Renal cortical epithelial cell (primary cell): ENCODE measurements at places on chromosomes 1 and 21.

GRCh38 chr1:188782220-188782841 lies 1695.3 kb downstream of the BRINP3 start:
- DNase-seq, result peak; percentile 65

GRCh38 chr21:30674312-30674711 lies 31.6 kb downstream of the KRTAP20-3 start:
- DNase-seq, result no peak

DNA sequence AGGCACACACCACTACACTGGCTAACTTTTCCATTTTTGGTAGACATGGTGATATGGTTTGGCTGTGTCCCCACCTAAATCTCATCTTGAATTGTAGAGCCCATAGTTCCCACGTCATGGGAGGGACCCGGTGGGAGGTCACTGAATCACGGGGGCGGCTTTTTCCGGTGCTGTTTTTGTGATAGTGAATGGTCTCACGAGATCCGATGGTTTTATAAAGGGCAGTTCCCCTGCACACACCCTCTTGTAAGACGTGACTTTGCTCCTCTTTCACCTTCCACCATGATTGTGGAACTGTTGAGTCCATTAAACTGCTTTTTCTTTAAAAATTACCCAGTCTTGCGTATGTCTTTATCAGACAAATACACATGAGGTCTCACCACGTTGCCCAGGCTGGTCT lies 1.3 kb upstream of the FTCD start:
- no peak for DNase-seq

DNA sequence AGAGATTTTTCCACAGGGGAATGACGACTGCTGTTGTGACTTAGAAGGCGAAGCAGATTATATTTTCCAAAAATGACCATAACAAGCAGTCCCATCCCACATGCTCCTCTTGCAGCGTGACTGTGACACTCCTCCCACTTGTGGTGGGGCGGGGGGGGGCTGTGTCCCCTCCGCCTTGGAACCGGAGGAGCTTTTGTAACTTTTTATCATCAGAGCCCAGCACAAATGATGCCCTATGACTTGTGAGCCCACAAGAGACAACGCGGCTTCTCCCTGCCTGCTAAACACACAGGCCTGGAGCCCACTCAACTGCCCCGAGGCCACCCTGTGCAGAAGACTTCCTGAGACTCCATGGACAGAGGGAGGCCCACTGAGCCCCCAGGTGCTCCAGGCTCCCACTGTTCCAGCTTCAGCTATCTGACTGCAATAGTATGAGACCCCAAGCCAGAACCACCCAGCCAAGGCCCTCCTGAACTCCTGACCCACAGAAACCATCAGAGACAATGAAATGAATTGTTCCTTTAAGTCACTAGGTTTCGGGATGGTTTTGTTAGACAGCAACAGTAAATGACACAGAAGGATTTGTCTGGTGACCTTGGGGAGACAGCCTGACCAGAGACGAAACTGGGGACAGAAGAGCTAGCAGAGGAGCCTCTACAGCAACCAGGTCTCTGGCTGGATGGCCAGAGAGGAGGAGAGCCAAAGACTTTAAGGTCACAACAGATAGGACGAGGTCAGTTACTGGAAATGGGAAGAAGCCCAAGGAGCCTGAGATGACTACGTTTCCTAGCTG lies 58.8 kb downstream of the CAPZB start:
- DNase-seq, result no peak

- DNase-seq, result peak; percentile 82
Observed at GRCh38 chr1:231194843-231195516, 33.1 kb downstream of the TRIM67 start.

DNA sequence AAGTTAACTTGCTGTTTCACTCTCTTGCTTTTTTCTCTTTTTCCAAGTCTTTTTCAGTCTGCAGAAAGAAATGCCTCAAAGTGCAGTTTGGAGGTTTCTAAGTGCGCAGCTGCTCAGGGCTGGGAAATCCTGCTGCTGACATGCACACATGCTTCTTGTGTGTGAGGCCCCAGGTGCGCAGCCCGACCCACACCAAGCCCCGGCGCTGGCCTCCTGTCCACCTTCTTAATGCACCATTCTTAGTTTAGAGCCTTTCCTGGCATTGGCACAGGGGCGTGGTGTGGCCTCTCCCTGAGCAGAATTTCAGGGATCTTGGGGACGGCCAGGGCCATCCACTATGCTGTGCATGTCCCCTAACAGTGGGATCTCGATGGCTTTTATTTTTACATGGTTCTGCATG lies 315.2 kb downstream of the CAMTA1 start:
- DNase-seq, result no peak

DNA sequence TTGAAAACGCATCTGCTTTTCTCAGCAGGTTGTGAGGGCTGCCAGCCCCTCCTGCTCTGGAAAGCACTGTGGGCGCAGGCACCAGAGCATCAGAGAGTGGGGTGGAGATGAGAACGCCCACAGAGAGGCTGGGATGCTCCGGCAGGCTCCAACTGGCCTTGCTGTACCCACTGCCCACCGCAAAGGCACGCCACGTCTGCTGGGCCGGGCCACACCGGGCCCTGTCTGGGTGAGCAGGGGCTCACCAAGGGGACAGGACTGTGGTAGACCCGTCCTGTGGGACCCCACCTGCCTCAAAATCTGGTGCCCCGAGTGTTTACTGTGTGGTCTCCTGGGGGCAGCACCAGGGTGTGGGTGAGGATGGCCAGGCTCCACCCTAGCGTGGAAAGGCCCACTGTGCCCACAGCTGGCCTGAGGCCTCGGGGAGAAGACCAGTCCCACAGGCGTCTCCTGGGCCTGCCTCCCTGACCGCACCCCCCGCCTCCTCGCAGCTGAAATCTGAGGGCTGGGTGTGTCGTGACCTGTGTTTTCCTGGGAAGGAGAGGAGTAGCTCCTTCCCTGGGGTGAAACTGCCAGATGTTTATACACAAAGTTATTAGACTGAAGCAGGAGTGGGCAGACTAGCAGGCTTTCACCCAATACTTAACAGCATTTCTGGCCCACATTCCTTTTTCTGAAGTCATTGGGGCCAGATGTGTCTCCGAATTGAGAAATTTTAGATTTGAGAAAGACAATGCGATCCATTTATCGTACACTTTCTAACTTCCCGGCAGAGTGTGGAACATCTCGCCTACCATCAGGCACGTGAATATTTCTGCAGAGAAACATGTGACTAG lies 53.8 kb downstream of the STUM start:
- no peak for DNase-seq

DNA sequence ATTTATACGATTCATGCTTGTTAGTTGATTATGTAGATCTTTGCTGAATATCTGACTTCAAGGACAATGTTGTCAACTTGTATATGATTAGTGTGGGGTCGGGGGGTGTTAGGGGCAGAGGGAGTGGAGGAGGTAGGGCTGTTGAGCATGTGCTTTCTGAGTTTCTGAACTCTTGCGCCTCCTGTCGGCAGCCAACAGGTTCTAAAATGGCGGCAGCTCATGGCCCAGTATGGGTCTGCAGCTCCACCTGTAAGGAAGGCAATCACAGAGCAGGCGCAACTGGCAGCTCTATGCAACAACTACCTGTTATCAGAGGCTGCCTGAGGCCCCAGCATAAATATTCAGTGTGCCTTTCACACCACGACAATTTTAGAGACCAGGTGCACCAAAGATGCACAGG lies 205.8 kb upstream of the PLXNA2 start:
- no peak for DNase-seq

- no peak for DNase-seq
Observed at GRCh38 chr1:45205011-45205909, 1.1 kb downstream of the ZSWIM5 start.

DNA sequence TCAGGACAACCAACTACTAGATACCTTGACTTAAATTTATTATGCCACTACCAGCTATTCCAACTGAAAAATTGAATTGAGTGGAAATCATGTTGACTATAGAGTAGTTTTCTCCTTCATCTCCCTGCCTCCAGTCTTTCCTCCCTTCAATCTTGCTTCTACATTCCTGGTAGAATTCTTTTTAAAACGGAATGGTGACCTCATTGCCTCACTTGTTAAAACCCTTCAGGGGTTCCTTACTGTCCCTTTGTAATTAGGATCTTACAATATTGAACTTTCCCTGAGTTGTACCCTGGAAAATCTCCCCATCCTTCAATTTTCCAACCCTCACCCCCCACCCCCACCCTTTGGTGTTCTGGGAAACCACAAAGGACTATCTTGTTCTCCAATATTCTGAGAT lies 82.8 kb upstream of the ZNF326 start:
- DNase-seq, result no peak

DNA sequence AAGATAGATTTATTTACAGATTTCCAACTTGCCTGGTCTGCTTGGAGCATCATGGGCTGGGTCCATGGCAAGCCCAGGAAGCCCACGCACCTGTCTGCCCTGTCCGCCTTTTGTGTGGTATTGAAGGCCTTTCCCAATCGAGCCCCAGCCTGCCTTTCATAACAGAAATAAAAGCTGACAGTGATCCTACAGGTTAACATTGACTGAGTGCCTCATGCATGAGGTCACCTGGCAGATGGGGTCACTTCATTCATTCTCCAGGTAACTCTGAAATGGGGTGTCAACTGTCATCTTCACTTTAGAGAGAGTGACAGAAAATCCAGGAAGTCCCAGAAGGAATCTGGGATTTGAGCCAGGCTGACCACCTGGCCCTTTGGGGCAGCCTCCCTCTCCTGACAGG lies 36.3 kb upstream of the CASZ1 start:
- no peak for DNase-seq

DNA sequence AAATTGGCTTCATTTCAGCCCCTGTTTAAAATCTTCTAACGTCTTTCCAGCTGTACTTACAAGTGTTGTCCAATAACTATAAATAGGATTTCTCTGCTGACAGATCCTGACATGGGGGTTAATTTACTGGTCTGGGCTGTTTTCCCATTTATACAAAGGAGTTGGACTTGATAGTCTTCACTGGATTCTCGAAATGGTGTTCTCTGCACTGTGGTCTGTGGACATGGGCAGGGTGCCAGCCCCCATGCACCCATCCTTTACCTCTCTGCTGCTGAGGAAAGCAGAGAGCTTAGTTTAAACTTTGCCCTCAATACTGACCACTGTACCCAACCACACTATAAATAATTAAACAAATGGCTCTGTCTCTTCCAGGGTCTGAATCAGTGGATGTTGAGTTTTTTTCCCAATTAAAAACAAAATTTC lies 5.2 kb downstream of the DIO1 start:
- peak; percentile 95 for DNase-seq

GRCh38 chr1:150161747-150162581 lies 12.2 kb downstream of the PLEKHO1 start:
- peak; percentile 34 for DNase-seq

DNA sequence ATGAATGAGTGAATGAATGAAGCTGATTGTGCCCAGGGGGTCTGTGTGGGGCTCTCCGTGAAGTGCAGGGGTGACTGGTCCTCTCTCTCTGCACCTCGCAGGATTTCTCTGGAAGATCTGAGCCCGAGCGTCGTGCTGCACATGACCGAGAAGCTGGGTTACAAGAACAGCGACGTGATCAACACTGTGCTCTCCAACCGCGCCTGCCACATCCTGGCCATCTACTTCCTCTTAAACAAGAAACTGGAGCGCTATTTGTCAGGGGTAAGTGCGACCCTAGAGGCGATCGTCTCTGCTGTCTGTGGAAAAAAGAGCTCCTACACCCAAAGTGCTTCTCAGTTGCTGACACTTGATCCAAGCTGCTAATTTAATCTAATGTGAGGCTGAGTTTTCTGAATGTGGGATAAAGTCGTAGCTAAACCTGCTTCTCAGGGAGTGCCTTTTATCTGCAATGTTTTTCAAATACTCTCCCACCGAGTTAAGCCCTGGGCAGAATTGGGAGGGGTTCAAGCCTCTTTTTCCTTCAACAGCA lies 101.7 kb downstream of the HUNK start:
- DNase-seq, result no peak

GRCh38 chr1:204003536-204003935 lies 69.4 kb upstream of the SOX13 start:
- no peak for DNase-seq

DNA sequence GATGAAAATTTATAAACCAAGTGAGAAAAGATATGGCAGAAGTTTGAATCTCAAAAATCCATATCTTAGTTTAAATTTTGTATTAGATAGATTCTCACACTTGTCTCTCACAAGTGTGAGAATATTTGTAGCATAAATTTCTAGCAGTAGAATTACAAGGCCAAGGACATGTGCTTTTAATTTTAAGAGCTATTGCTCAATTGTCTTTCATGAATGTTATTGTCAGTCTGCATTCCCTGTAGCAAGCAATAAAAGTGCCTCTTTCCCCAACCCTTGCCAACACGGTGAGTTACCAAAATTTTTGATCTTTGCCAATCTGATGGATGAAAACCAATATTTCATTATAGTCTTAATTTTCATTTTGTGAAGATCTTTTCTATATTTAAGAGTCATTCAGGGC lies 64.0 kb downstream of the CTH start:
- DNase-seq, result no peak

- DNase-seq, result no peak
Observed at GRCh38 chr1:54614024-54614423, 9.3 kb downstream of the FAM151A start.
